ENCODE measurements at places on chromosomes 5 and 9.

DNA sequence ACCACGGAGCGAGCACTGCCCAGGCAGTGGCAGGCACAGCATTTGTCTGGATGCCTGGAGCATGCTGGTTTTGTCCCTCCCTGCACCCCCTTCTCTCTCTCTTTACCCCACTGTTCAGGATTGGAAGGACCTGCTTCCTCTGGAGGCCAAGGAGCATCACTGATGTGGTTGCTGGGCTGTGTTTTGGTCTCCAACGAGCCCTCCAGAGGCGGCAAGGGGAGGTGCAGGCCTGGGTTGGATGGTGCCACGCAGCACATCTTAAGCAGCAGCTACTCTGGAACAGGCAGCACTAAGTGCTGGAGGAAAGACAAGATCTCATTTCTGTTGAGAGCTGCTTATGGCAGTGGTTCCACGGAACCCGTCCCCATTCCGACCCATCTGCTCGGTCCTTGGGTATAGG is 139.6 kb downstream of the CMYA5 start:
- DNase-seq = no peak

- DNase-seq = no peak
Observed at GRCh38 chr9:84027201-84027600, 46.6 kb downstream of the RMI1 start.

DNA sequence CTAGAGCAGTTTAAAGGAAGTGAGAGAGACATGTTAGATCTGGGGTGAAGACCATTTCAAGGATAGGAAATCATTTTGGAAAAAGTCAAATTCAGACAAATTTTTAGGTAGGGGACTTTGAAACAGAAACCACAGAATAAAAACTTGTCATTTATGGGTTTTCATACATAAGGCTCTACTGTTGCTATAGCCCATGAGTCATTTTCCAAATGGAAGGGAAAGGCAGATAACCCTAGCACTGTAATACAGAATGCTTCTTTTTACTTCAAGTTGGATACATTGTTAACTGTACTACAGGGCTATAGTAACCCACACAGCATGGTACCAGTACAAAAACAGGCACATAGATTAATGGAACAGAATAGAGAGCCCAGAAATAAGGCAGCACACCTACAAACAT is 455.4 kb downstream of the EBF1 start:
- DNase-seq = no peak

- no peak for DNase-seq
Observed at GRCh38 chr9:15268317-15268716, 38.7 kb downstream of the TTC39B start.

- DNase-seq = no peak
Observed at GRCh38 chr9:76980566-76980965, 38.9 kb upstream of the FOXB2 start.

DNA sequence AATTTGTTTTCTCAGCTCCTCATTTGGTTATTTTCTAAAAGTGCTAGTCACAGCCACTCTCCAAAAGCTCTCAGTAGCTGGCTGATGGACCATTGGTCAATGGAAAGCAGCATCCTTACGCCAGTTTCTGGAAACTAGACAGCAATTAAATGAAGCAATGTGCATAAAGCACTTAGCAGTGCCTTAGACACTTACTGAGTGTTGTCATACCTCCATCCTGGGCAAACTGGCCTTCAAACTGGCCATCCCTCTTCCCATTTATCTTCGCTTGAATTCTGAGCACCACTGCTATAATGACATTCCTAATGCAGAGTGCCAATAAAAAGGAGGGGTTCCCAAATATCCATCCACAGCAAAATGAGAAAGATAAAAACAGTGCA is 209.2 kb downstream of the ENC1 start:
- no peak for DNase-seq

DNA sequence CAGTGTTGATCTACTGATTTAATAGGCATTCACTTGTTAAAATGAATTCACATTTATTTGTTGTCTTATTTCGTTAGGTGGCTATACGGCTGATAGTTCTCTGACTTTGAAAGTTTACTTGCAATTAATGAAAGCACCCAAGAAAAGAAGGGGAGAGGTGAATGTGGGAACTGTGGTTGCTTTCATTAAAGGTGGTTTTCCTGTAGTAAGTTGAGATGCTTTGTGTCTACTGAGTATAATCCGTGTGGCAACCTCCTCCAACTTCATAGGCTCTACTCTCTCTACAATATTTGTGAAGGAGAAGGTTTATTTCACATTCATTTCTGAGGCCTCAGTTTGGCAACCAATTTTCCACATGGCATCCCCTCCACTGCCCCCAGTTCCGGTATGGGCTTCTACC is 12.8 kb upstream of the MACIR start:
- no peak for DNase-seq

GRCh38 chr5:77438071-77438470 is 54.0 kb downstream of the WDR41 start:
- DNase-seq = no peak

- DNase-seq = no peak
Observed at GRCh38 chr9:761176-761792, 80.2 kb upstream of the DMRT1 start.

- DNase-seq = no peak
Observed at GRCh38 chr5:107329850-107330249, 340.9 kb downstream of the EFNA5 start.

- DNase-seq = no peak
Observed at GRCh38 chr9:84604223-84604622, 65.3 kb upstream of the NTRK2 start.

- no peak for DNase-seq
Observed at GRCh38 chr5:67900514-67900913, 315.0 kb upstream of the PIK3R1 start.

Data from stimulated activated CD4-positive, alpha-beta T cell treated with anti-CD3 and anti-CD28 coated beads, Interleukin-1b, Interleukin-23, amount 100 ng/mL, for 1 hour (primary cell).